Stimulated activated CD8-positive, alpha-beta memory T cell treated with anti-CD3 and anti-CD28 coated beads, Interleukin-2, amount 100 ng/mL, for 48 hours (primary cell): ENCODE measurements at places on chromosomes 16 and 17.

DNA sequence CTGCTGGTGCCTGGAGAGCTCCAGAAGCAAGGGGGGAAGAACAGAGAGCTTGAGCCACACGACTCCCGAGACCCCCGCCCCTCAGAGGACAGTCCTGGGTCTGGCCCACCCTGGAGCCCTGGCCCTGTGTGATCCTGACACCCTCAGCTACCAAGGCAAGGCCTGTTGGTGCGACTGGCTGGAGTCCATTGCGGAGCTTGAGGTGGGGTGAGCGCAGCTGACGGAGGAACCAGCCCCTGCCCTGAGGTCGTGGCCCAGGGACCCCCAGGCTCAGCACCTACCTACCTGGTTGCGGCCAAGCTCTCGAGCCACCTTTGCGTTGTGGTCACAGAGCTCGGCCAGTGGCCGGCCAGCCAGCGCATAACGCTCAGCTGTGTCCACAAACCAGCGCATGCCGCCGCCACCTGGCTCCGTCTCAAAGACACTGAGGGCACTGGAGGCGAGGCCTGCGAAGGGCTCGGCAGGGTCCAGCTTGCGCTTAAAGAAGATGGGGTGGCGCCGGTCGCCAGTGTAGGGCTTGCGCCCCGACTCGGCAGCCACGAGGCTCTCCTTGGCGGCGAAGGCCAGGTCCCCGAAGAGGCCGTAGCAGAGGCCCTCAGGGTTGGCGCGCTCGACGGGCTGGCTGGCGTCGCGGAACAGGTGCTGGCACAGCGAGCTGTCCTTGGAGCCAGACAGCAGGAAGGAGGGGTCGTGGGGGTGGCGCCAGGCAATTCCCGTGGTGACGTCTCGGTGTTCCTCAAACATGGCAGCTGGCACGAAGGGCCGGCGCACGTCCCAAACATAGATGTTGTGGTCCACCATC lies 2.5 kb upstream of the JMJD8 start:
- DNase-seq, result no peak

- DNase-seq, result no peak
Measured at GRCh38 chr16:8949536-8950418, 13.9 kb downstream of the USP7 start.

DNA sequence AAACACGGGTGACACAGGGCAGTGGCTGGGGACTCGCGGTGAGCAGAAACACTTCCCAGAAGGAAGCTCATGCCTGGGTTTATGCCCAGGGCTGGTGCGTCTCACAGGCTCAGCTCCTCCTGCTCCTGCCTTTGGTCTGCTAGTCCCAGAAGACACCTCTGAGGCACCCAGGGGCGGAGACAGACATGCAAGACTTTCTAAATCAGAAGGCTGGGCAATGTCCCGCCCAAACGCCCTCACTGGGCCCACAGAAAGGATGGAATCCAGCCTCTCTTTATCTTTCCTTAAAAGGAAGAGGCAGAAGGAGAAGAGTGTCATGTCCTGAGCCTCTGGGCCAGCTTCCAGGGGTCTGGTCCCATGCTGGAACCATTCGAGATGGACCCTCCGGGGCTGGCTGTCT lies 197.7 kb upstream of the RPL38 start:
- no peak for DNase-seq

DNA sequence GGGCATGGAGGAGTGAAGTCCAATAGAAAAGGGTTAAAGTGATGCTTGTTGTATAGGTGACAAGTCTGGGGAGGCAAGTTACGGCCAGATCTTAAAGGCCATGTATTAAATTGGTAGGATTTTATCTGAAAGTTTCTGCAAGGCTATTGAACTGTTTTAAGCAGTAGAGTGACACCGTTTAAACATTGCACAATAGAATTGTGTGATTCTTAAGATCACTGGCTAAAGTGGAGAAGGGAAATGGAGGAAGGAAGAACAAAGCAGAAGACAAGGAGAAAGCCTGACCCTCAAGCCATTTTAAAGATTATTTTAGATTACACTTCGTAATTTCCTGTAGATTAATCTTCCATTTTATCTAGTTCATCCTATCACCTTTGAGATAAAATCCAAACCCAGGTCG lies 5.6 kb upstream of the MPHOSPH6 start:
- DNase-seq, result no peak

DNA sequence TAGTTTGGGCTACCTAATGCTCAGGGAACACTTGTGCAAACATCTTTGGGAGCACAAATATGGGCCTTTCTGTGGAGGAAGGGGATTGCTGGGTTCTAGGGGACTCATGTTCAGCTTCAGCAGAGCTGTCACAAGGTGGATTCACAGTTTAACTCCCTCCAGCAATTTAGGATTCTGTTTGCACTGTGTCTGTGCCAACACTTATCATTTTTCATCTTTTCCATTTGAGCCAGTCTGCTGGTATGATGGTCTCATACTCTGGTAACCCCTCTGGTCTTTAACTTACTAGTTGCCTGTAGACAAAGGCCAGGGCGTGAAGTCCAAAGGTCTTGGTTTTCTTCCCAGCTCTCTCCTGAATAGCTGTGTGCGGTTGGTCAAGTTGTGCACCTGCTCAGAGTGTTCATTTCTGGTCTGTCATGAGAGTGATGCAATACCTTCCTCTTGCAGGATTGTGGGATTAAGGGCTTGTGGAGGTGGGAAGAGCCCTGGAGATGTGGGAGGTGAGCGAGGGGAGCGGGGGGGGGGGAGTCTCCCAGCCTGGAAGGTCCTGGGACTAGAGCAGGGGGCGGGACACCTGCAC lies 152.6 kb downstream of the CMIP start:
- no peak for DNase-seq

DNA sequence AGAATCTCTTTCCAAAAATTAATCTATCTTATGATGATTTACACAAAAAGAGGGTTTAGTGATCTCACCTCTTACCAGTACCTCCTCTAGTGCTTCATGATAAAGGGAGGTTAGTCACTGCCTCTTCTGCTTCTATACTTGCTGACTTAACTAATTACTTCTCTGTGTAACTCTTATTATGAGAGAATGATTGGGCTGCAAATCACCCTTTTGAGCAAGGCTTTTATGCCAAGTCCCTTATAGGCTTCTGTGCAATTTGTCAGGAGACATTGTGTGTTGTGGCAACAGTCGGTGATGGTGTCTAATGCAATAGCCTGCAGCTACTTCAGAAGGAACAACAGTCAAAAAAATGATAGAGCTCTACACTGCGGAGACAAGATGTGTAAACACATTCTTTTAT lies 1568.1 kb upstream of the GOT2 start:
- DNase-seq, result no peak

DNA sequence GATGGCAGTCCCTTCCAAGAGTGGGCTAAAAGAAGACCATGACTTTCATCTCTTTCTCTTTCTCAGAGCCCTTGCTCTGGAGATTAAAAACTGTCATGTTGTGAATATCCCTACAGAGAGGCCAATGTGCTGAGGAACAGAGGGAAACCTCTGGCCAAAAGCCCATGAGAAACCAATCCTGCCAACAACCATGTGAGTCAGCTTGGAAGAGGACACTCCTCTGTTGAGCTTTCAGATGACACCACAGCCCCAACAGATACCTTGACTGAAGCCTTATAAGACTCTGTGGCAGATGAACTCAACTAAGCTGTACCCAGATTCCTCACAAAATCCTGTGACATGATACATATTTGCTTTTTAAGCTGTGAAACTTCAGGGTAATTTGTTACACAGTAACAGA lies 19.6 kb downstream of the CPPED1 start:
- no peak for DNase-seq

DNA sequence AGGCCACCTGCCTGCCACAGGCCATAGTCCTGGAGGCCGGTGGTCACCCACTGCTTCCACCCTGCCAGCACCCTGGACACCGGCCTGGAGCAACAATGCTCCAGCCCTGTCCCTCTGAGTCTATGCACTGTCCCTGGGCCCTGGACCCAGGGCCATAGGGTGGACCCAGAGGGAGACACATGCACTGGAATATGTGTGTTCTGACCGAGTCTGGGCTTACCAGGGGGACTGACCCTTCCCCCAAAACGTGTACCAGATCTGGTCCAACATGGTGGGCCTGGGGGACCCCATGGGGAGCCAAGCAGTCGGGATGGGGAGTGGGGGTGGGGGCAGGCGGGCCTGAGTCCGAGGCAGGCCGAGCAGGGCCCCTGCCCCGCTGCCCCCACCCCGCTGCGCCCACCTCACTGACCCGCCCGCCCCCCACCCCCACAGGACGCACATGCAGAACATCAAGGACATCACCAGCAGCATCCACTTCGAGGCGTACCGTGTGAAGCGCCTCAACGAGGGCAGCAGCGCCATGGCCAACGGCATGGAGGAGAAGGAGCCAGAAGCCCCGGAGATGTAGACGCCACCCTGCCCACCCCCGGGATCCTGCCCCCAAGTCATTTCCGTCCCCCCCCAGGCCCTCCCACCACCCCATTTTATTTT lies 357.4 kb downstream of the SEC14L1 start:
- DNase-seq, result no peak

- no peak for DNase-seq
Measured at GRCh38 chr17:6356562-6356961, 78.4 kb downstream of the AIPL1 start.

- DNase-seq, result no peak
Measured at GRCh38 chr17:81034168-81034777, 678 bp upstream of the BAIAP2 start.

GRCh38 chr16:62130101-62130500 lies 93.9 kb upstream of the CDH8 start:
- DNase-seq, result no peak

DNA sequence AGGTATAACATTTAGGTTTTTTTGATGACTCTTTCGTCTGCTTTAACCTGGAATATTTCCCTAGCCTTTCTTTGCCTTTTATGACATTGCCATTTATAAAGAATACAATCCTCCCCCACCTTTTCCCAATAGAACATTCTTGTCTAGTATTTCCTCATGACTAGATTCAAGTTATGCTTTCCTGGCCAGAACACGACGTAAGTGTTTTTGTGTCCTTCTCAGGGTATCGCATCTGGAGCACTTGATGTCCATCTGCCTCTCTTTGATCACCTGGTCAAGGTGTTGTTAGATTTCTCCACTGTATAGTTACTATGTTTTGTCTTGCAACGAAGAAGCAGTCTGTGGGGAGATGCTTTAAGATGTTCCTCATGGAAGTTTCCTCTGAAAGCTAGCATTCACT lies 87.4 kb downstream of the MSI2 start:
- DNase-seq, result no peak

DNA sequence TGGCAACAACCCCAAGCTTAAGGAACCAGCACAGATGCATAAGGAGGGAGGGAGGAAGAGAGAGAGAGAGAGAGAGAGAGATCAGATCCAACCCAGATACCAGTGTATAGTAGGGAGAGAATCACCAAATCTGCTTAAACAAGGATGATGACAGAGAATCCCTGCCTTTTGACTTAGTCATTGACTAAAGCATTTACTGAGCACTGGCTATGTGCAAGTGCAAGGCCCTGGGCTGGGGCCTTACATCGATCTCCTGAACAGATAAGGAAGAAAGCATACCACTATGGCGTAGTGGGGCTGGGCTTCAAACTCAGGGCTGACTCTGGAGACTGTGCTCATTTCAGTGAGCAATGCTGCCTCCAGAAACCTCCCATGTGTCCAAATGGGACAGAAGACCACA lies 15.8 kb downstream of the TSNAXIP1 start:
- DNase-seq, result no peak

DNA sequence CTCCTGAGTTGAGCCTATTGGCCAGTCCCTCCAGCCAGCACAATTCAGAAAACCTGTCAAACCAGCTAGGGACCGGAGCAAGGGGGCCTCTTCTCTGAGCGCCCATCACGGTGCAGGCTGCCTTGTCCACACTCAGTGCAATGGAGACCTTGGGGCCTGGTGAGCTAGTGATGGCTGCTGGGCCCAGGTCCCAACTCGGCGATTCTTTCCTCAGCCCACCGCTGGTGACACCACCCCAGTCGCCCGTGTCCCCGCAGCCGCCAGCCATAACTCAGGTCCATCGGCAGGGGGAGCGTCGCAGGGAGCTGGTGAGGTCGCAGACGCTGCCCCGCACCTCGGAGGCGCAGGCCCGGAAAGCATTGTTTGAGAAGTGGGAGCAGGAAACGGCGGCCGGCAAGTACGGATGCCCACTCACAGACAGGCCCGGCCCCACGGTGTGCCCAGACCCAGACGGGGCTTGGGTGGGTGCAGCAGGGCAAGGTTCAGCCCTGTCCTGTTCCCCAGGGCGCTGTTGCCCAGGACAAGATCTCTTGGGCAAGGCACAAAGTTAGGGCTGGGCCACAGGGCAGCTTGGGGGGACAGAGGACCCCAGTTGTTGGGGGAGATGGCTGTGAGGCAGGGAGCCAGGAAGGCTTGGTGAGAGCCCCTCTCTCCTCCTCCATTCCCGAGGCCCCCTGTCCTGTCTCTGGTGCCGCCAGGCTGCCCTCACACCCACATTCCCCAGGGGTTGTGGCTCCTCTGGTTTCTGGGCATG lies 10.8 kb downstream of the SMTNL2 start:
- peak; percentile 32 for DNase-seq

GRCh38 chr16:52312716-52313115 lies 234.2 kb downstream of the TOX3 start:
- DNase-seq, result no peak

GRCh38 chr17:34793231-34793908 lies 167.9 kb downstream of the CCT6B start:
- no peak for DNase-seq

GRCh38 chr16:85188822-85189672 lies 76.8 kb upstream of the CIBAR2 start:
- DNase-seq, result no peak

DNA sequence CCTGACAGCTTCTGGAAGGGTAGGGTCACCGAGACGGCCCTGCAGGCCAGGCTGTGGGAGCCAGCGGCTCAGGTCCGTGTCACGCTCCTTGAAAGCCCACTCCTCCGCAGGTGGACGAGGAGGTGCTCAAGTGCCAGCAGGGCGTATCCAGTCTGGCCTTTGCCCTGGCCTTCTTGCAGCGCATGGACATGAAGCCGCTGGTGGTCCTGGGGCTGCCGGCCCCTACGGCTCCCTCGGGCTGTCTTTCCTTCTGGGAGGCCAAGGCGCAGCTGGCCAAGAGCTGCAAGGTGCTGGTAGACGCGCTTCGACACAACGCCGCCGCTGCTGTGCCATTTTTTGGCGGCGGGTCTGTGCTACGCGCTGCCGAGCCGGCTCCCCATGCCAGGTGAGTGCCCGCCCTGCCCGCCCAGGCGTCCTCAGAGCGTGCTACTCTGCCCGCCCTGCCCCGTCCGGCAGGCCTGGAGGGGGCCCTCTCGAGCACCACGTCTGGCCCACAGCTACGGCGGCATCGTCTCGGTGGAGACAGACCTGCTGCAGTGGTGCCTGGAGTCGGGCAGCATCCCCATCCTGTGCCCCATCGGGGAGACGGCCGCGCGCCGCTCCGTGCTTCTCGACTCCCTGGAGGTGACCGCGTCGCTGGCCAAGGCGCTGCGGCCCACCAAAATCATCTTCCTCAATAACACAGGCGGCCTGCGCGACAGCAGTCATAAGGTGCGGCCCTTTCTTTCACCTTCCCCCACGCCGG lies 1.3 kb downstream of the NAGS start:
- DNase-seq, result no peak
